Fibroblast of skin of right biceps (primary cell): ENCODE measurements at places on chromosomes 5 and 9.

- no peak for DNase-seq
Measured at GRCh38 chr5:122435234-122435633, 123.2 kb downstream of the SNCAIP start.

GRCh38 chr5:172113036-172113435 lies 75.0 kb downstream of the STK10 start:
- peak; percentile 73 for DNase-seq

GRCh38 chr9:127937056-127937387 lies 632 bp downstream of the DPM2 start:
- no peak for DNase-seq

- no peak for DNase-seq
Measured at GRCh38 chr9:109014608-109015280, 1.4 kb upstream of the CTNNAL1 start.

DNA sequence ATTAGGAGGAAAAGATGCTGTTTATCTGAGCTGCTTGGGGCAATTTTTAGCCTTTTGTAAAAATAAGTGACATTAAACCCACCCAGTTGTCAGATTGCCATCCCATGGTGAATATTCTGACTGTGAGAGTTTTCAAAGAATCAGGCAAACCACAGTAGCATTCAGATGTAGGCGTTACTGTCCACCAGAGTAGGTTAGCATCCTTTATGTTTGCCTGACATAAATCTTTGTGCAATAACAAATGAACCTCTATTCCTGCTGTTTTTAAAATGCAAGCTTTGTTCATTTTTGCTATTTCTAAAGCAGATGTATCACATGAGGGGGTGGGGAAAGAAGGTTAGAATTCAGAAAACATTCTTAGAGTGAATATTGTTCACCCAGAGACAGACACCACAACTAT lies 427.8 kb downstream of the CDH9 start:
- DNase-seq = no peak

- DNase-seq = peak; percentile 37
Measured at GRCh38 chr5:54595721-54596120, 78.2 kb downstream of the SNX18 start.

DNA sequence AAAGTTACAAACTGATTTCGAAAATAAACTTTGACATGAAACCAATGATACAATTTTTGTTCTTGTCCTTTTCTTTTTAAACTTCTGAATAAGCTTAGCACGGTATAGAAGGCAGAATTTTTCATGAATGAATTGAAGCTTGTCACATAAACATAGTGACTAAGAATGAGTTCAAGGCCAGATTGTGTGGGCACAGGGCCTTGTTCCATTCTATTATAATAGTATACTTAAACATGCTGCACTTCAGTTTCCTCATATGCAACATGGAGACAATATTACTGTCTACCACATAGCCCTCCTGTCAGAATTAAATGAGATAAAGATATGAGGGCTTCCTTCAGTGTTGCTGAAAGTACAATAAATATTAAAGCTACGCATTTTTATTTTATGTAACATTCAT lies 204.2 kb upstream of the HAPLN1 start:
- DNase-seq = no peak

DNA sequence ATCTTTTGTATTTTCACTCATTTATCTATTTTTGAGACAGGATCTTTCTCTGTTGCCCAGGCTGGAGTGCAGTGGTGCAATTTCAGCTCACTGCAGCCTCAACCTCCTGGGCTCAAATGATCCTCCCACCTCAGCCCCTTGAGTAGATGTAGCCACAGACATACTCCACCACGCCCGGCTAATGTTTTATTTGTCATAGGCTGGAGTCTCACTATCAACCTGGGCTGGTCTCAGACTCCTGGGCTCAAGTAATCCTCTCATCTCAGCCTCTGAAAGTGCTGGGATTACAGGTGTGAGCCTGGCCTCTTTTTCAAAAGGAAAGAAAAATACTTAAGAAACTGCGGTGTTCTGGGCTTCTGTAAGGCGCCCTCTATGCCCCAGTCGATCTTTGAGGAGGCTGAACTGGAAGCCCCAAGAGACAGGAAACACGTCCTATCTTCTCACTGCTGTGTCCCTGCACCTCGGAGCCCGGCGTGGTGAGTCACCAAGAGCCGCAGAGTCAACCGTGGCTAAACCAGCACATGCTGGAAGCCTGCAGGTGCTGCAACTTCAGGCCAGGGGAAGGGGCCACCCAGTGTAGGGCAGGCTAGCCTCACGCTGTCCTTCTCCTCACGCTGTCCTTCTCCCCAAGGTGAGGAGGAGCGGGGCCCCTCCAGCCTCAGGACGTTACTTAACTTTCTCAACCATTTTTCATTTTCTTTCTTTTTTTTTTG lies 15.2 kb upstream of the LHX3 start:
- DNase-seq = peak; percentile 33
